ENCODE measurements at places on chromosomes 5 and 9.

- DNase-seq: no peak
Observed at GRCh38 chr5:181203093-181203711, 1.8 kb downstream of the TRIM7 start.

DNA sequence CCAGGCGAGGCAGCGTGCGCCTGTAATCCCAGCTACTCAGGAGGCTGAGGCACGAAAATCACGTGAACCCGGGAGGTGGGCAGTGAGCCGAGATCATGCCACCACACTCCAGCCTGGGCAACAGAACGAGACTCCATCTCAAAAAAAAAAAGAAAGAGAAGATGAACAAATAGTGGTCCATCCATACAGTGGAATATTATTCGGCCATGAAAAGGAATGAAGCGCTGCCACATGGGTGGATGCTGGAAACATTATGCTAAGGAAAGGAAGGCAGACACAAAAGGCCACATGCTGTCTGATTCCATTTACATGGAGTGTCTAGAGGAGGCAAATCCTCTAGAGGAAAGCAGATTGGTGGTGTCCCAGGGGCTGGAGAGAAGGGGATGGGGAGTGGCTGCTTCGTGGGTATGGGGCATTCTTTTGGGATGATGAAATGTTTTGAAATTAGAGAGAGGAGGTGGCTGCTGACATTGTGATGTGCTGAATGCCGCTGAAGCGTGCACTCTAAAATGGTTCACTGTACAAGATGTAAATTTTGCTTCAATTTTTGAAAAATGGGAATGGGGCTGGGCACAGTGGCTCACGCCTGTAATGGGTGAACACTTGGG lies 17.0 kb downstream of the PLPP7 start:
- no peak for DNase-seq

DNA sequence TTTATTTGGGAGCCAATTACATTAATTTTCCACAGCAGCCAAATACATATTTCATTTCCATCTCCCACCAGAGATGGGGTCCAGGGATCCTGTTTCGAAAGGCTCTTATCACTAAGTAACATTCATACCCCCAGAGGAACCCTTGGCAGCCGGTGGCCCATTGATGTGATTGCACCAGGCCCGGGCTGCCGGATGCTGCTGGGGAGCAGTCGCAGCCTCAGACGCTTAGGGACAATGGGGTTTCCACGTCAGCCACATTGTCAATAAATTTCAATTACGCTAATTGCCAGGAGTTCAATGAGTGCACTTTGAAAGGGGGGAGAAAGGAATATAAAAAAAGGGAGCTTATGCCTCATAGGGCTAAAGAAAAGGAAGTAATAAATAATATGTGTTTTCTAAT lies 478.8 kb upstream of the ADAMTS16 start:
- DNase-seq: no peak

- DNase-seq: no peak
Observed at GRCh38 chr5:171595801-171596231, 176.4 kb downstream of the FGF18 start.

GRCh38 chr9:20355022-20355421 lies 267.3 kb downstream of the MLLT3 start:
- no peak for DNase-seq

DNA sequence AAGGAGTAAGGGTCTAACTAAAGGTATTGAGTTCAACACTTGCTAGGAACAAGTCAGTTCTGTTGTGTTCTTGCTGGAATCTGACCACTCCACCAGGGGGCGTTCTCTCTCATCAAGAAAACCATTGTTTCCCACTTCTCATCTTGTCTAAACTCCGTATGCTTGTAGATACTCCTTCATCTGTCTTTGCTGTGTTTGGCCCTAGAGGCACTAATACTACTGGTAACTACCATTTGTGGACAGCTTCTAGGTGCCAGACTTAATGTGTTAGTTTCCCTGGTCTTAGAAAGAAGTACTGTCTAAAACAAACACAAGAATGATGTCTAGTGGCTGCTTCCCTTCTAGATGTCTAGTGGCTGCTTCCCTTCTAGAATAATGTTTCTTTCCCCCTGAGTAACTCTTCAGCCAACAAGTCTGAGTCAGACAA lies 18.7 kb upstream of the PTPDC1 start:
- DNase-seq: peak; percentile 42

All from activated CD8-positive, alpha-beta memory T cell treated with anti-CD3 and anti-CD28 coated beads for 4 hours (primary cell).